Ureter (tissue), 1 donor: ENCODE measurements at places on chromosomes 5 and 9. TPM values are rescaled to one million over a fixed set of nuclear protein-coding genes. Genes with fewer than 3 reads are reported as not detected.

DNA sequence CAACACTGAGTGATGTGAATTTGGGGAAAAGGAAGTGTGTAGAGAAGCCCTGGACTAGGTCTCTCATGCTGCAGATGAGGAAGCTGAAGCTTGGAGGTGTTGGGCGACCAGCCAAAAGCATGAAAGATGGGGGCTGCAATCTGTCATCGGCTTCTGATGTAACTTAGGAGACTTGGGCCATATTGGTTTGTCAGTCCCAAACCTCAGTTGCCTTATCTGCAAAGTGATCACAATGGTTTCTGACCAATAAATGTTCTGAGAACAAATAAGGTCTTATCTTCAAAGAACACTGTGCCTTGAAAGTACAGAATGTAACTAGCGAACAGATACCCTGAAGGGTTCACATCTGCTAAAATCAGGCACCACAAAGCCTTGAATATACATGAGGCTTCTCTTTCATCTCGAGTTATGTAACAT is 198.4 kb upstream of the NR3C1 start:
- DNase-seq: no peak

DNA sequence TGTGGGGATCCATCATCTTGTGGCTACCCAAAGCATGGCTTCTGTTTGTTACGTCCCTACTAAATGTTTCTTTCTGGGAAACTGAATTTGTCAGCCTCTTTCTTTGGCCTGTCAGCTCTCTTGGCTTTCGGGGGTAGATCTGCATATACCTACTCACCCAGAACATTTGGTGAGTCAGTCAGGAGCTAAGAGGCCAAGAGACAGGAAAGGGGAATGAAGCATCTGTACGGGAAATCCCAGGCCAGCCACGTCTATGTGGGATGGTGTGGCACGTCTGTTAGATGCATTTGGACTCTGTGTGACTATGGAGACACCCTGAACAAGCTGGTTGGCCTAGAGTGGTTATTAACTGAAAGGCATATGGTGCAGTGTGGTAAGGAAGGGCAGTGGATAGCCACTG is 58.1 kb downstream of the CDO1 start:
- no peak for DNase-seq

DNA sequence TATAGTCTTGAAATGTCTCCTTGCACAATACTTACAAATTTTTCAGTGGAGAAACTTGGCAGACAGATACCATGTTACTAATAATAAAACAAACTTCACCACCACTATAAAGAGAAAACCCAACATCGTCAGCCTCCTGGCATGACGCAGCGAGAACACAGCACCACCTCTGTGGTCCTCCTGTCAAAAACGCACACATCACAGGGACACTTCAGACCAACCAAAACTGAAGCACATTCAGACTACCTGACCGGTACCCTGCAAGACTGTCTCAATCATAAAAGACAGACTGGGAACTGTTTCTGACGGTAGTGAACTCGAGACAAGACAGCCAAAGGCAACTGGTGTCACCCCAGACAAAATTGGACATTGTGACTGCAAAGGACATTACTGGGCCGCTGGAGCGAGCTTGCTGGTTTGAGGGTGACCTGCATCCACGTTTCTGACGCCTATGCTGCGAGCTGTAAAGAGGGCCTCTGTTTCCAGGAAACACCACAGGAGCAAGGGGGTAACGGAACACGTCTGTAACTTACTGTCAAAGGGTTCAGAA is 34.4 kb downstream of the NSUN2 start:
- no peak for DNase-seq

Gene IL4
- not detected for total RNA-seq

Gene PDZD2
- total RNA-seq: 7.8 TPM

Gene GRXCR2
- total RNA-seq: not detected

Gene ACOT12
- not detected for total RNA-seq

Gene RHOBTB3
- 102 TPM for total RNA-seq
